ENCODE measurements at places on chromosomes 7 and 10.
A peak's percentile ranks its signal among the peaks of the same experiment; 100 is the strongest.

DNA sequence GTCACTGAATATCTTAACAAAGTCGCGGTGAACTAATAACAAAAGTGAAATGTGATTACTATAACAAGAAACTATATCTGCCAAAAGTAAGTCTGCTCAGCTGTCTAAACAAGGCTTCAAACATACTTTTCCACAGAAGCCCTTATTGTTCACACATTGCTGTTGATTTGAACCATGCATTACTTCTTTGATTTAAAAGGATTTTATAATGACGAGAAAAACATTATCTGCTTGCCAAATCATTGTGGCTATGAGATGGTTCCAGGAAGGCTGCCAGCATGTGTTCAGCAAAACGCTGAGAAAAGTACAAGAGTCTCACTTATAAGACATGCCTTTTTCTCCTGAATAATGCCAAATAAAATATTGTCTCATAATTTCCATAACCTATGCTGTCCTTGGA lies 24.4 kb downstream of the RNF133 start:
- peak; percentile 70 for DNase-seq

GRCh38 chr7:68756986-68757495 lies 841.2 kb upstream of the AUTS2 start:
- no peak for DNase-seq

DNA sequence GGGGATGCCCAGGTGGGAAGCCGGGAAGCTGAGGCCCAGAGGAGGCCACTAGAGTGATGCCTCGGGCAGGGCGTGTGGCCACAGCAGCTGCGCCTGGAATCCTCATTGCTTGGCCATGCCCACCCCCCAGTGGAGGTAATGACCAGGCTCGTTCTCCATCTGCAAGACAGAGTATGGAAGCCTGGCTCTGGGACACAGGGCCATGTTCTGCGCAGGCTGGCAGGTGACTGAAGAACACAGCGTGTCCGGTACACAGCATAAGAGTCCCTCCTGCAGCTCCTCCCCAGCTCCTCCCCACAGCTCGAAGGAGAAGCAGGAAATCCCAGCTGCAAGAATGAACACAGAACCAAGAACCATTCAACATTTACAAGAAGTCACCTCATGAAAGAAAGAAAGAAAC lies 64.8 kb downstream of the SMURF1 start:
- DNase-seq, result no peak

GRCh38 chr7:33849971-33850559 lies 55.3 kb upstream of the BMPER start:
- no peak for DNase-seq

DNA sequence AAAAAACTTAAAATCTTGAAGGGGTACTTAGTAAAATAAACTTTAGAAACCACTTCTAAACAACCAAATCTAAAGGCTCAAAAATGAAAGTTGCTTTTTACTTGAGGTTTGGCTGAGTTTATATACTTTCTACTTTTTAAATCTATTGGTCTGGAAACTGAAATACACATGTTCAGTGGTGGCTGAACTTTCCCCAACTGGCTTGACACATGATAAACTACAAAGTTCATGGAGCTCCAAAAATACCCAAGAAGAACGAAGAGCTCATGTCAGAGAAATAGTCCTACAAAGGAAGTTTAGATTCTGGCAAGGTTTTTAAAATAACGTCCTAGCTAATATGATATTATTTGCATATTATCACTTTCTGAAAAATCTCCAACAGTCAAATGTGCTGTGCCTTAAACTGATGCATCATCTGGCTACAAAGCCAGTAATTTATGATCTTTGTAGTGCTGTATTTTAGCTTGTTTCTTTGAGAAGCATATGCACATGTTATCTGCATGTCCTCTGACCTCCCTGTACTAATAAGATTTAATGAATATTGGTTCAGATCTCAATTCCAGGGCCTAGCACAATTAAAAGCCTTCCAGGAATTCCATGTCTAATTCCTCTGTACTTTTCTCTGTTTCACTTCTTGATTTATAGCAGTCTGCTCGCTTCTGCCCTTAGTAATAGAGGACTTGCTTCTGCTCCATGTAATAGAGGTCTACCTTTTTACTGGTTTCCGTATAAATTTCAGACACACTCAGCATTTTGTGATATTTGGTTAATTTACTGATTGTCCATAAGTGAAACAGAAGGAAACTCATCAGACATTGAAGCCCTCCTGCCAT lies 28.2 kb downstream of the SEMA3C start:
- DNase-seq, result no peak

- no peak for DNase-seq
These were observed 6.8 kb downstream of the ZNF398 start for GRCh38 chr7:149154056-149154455.

DNA sequence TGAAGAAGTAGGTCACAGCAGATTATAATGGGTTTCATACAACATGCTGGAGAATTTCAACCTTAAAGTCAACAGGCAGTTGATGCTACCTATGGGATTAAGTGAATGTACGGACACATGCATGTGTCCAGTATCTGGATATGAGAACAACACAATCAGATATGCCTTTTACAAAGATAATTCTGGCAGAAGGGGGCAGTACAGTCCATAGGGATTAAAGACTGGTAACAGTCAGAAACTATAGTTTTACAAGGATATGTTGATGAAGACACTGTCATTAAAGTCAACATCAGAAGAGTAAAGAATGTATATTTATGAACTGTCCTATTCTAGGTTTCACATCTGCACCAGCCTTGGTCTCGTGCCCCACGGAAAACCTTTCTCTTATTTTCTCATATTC lies 41.5 kb downstream of the ANKMY2 start:
- no peak for DNase-seq

DNA sequence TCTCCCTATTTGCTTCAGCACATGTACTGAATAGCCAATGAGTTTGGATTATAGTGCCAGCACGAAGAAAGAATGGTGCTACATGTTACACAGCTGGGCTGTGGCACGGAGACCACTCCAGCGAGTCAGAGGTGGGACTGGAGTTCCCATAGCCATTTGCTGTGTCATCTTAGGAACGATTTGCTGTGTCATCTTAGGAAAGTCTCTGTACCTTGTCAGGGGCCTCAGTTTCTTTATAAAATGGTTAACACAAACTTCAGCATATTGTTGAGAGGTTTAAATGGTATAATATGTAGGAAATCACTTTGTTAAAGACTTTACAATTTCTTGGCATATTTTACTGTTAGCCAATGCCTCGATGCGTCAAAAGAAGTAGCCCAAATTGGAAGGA lies 609.4 kb downstream of the LRMDA start:
- DNase-seq, result no peak

DNA sequence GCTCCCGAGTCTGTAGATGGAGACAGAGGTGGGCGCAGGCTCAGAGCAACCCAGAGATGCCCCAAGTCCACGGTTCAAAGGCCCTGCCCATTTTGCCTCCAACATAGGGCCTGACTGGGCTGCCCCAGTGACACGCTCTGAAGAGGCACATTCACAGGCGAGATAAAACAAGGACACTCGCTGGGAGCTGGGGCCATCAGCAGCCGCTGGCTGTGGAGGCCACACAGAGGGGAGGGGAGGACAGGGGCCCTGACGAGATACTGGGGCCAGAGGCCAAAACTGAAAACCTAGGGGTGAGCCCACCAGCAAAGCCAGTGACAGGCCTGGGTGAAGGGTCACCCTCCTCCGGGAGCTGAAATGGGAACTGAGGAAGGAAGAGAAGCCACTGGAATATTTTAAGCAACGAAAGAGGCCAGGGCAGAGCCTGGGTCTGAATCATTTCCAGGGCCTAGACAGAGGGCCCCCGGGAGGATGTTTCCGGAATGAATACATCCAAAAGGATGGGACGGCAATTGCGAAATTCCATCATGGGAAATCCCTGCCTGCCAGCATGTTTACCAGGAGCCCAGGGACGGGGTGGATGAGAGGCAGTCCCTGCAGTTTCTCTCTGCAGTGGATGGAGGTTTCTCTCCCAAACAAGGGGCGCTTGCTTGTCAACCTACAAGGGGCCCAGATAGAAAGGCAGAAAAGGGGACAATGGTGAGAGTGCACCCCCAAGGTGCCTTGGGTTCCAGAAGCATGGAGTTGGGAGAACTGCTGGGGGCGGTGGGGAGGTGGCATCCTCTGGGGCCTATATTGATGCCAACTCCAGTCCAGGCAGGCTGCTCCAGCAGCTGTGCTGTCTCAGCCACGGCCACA lies 29.0 kb upstream of the HSPA12A start:
- DNase-seq, result no peak

DNA sequence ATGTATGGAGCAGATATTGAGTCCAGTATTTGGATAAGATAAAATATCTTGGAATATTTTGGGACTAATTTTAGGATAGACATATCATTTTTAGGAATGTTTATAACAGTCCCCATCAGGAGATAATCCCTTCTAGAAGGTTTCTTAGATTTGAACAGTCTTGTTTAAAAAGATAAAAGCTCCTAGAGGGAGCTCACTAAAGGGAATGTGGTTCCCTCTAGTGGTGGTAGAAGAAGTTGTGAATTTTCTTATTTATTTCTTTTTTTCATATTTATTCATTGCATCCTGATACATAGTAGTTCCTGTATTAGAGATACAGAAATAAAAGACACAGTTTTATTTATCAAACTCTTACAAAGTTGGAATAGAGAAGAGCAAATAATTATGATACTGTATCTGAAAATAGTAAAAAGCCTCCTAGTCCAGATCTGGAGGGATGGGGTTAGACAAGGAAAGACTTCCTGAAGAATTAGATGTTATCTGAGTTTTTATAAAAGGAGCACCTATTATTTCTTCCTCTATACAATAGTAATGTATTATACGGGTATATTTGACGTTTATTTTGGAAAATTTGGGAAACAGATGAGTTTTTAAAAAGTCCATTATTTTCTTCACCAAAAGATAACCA lies 24.5 kb upstream of the KLF14 start:
- DNase-seq, result peak; percentile 27

GRCh38 chr10:86668297-86669165 lies at the start of gene LDB3:
Gene LDB3, plus strand, starts transcription at chr10:86668511. Its CDS starts 181 bp downstream, at chr10:86668692.
- DNase-seq, result no peak

DNA sequence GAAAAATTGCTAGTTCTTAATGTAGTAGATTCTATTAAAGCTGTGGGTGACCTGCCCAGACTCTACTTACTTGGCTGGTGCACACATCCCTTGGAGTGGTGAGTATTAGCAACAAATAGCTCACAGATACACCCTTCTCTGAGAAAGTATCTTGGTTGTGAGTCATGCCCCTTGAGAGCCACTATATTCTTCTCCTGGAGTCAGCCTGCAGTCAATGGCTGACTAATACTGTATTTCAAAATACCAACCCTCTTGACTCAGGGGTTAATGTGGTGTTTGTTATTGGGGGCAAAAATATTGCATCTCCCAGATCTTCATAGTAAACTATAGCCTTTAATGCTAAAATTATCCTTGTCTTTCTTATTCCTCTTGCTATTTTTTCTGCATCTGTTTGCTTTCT lies 354.9 kb downstream of the BMPER start:
- no peak for DNase-seq

DNA sequence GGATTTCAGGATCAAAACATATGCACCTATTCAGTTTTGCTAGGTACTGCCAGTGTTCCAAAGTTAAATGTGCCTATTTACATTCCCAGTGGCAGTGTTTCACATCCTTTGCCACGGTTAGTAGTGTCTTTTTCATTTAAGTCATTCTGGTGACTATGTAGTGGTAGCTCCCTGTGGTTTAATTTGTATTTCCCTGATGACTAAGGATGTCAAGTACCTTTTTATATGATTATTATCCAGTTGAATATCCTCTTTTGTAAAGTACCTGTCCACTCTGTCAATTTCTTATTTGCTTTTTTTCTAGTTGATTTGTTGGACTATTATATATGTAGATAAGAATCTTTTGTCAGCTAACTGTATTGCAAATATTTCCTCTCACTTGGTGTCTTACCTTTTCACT lies 45.1 kb downstream of the TMEM60 start:
- no peak for DNase-seq

DNA sequence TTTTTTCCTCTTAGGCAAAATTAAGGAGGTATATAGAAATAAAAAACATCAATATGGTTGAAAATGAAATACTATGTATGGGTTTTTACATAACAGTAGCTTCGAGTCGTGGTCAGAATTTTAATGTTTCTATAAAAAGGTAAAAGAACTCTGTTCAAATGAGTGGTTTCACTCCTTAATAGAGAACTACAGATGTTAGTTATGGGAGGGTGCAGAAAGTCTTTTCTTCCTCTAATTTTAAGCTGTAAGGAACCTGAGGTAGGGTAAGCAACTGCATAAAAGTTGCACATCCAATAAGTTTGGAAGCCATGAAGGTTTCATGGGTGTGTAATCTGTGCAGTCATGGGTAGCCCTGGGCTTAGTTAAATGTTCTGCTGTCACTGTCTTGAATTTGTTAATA lies 141.3 kb downstream of the SUGCT start:
- DNase-seq, result no peak

- DNase-seq, result no peak
These were observed 70.7 kb upstream of the EZH2 start for GRCh38 chr7:148954766-148955165.

- DNase-seq, result no peak
These were observed 17.2 kb upstream of the BPGM start for GRCh38 chr7:134629445-134629844.

GRCh38 chr7:25923741-25924460 lies 228.1 kb upstream of the NFE2L3 start:
- no peak for DNase-seq

DNA sequence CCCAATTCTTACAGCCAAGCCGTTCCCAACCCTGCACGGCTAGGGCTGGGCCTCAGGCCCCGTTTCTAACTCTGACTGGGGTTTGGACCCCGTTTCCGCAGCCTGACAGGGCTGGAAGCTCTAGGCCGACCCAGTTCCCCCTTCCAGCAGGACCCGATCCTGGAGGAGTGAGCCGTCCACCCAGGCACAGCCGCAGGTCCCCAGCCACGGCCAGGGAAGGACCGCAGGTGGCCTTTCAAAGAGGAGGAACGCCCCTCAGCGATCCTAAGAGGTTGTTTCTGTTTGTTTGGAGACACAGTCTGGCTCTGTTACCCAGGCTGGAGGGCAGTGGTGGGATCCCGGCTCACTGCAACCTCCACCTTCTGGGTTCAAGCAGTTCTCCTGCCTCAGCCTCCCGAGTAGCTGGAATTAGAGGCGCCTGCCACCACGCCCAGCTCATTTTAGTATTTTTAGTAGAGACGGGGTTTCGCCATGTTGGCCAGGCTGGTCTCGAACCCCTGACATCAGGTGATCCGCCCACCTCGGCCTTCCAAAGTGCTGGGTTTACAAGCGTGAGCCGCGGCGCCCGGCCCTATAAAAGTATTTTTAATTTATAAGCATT lies 778 bp upstream of the GET4 start:
- no peak for DNase-seq

- peak; percentile 30 for DNase-seq
These were observed 75.1 kb downstream of the CRPPA start for GRCh38 chr7:16345979-16346958.

Measured in foreskin melanocyte (primary cell).